Osteoblast (primary cell): ENCODE measurements at places on chromosomes 7 and 10. TPM values are rescaled to one million over a fixed set of nuclear protein-coding genes. Genes with fewer than 3 reads are reported as not detected.

The ANKRD7 gene
- 1.8 and 3.3 TPM in 2 replicates for total RNA-seq

The AKR1D1 gene
- total RNA-seq: under 0.01 TPM in 1 of 2 replicates, not detected in the other

The CCDC7 gene
- total RNA-seq: 22.4 and 25.6 TPM in 2 replicates

The IQUB gene
- 0.72 and 0.88 TPM in 2 replicates for total RNA-seq

The CALHM3 gene
- total RNA-seq: not detected in 2 replicates

The NXPH1 gene
- total RNA-seq: not detected in 2 replicates

The SLC26A4 gene
- 0.36 and 0.59 TPM in 2 replicates for total RNA-seq

The C10orf105 gene
- under 0.01 TPM in 1 of 2 replicates, not detected in the other for total RNA-seq

The RSBN1L gene
- total RNA-seq: 15.6 and 21.4 TPM in 2 replicates

The NAT16 gene
- total RNA-seq: not detected in 2 replicates

The C10orf67 gene
- not detected in 2 replicates for total RNA-seq

The ABI1 gene
- total RNA-seq: 71.7 and 76.9 TPM in 2 replicates

The ANKRD1 gene
- total RNA-seq: 27.7 and 52.1 TPM in 2 replicates
